ENCODE measurements at places on chromosomes 5 and 9.

GRCh38 chr5:88690409-88691229 is 192.4 kb downstream of the MEF2C start:
- DNase-seq = peak; percentile 54

DNA sequence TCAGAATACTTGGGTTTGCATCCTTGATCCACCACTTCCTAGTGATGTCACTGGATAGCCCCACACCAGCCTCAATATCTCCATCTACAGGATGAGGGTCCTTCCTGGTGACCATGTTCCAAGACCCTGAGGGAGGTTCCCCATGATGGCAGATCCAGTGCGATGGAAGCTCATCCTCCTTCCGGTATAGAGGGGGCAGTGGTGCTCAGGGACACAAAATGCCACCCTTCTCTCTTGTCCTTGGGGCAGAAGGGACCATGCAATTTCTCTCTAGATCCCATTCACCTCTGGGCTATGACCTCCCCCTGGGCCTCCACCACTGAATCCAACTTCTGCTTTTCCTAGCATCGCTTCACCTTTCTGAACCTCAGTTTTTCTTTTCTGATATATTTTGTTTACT is 5.4 kb upstream of the SLC25A51 start:
- DNase-seq = no peak

GRCh38 chr5:127299678-127300077 is 9.1 kb downstream of the MEGF10 start:
- no peak for DNase-seq

DNA sequence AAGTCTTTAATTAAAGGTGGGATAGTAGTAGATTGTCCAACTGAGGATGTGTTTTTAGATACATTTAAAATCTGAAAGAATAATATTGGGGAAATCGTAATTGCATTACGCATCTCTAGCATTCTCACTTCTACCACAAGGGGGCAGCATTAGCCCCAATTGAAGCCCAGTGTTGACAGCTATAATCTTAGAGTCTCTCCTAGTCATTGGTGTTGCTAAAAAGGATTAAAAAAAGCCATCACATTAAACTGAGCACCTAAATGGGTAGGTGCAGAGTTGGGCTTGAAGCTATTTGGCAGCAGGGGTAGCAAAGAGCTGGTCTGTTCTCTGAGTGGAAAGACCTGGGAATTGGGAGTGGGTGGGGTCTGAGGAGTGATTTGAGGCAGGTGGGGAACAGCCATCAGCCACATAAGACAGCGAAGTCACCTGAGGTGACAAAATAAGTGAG is 177.2 kb downstream of the OSTF1 start:
- peak; percentile 23 for DNase-seq

- DNase-seq = no peak
Observed at GRCh38 chr5:38202741-38203140, 55.6 kb upstream of the EGFLAM start.

DNA sequence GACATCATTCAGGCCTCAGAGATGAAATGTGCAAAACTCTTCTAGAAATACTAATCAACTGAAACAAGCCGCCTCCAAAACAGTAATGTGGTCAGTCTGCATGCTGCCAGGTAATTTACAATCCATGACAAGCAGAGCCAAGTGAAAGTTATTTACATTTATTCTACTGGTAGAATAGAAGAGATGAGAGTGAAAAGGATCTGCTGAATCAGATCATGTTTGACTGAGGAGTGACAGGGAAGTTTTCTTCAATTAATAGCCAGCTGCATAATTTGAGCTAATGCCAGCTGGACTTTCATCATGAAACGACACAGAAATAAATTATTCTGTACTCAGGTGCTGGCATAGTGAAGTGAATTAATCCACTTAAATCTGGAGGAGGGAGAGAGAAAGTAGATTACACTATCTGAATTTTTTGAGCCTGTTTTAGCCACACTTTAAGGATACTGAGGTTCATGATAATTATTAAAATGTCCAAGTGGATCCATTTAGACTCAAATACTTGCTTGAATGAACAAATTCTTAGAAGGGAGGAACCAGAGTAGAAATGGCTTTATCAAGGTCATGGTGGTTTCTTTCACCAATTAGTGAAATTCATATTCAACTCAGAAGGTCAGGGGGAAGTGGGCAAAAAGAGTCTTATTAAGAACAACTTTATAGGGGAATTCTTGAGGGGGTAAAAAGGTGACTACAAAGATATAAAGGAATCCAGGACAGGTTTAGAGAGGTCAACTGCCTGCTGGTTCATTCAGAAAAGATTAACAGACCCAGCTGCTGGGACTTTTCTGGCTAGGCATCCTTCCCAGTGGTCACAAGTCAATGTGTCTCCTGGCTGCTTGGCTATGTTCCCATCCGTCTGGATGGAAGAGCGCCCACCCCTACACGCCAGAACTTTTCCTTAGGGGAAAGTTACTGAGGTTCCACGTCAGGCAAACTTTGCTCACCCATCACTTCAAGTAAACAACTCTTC is 350.4 kb downstream of the PDE4D start:
- no peak for DNase-seq

GRCh38 chr5:138665261-138665660 is 88.0 kb upstream of the CTNNA1 start:
- no peak for DNase-seq

GRCh38 chr5:160271396-160271795 is 41.0 kb downstream of the CCNJL start:
- no peak for DNase-seq

- DNase-seq = no peak
Observed at GRCh38 chr9:25308549-25308948, 369.7 kb downstream of the TUSC1 start.

DNA sequence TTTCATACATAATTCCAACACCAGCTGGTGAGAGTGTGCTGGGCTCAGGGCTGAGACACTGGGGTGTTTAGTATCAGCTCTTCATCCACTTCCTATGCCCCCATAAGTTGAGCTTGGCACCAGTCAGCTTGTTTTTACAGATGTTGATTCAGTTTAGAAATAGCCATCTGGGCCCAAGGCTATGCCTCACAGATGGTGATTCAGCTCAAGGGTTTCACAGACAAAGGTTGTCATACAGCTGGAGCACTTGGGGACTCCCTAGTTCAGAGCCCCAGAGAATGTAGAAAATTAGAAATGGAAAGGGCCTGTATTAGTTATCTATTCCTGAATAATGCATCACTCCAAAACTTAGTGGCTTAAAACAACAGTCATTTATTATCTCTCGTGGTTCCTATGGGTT is 10.3 kb upstream of the CRHBP start:
- no peak for DNase-seq

GRCh38 chr5:161155451-161155850 is 303.4 kb upstream of the ATP10B start:
- no peak for DNase-seq

DNA sequence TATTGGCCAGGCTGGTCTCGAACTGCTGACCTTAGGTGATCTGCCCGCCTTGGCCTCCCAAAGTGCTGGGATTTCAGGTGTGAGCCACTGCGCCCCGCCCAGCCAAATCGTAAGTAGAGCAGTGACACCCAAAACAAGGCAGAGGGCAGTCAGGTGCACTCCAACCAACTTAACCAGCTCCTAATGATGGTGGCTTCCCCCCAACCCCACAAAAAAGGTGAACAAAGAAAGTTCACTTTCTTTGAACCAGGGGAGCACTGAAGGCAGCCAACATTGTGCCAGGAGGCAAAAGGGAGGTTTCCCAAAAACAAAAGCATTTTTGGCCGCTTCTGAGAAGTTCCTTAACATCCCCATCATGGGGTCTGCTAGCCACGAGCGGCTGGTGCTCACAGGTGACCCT is 9.6 kb downstream of the GMCL2 start:
- no peak for DNase-seq

DNA sequence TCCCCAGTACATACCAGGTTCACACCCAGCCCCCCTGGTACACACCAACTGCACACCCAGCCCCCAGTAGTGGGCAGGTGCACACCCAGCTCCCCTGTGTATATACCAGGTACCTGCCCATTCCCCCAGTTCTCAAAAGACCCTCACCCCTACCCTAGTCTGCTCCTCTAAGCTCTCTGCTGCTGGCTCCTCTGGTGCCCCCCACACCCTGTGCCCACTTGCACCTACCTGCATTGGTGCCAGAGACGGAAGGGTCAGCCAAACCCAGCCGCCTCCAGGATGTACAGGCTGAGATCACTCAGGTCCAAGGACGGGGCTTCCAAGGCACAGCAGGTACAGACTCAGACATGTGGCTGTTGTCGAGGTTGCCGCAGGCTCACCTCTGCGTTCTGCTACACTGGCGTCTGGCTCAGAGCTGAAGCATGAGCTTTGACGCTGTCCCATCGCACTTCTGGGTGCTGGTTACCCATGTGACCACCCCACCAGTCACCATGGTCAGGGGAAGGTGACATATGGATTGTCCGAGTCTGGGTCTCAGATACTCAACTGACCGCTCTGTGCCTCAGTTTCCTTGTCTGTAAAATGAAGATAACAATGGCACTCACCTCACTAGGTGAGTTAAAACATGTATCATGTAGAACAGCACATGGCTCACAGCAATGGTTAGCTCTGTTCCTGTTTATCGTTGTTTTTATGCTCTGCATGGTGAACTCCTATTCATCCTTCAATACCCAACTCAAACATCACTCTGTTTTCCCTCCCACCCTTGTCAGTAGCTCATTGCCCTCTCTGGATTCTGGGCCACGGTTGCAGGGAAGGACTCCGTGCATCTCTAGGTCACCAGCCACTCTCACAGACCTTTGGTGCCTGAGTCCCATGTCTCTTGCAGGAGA is 45.3 kb upstream of the SUSD3 start:
- DNase-seq = no peak

DNA sequence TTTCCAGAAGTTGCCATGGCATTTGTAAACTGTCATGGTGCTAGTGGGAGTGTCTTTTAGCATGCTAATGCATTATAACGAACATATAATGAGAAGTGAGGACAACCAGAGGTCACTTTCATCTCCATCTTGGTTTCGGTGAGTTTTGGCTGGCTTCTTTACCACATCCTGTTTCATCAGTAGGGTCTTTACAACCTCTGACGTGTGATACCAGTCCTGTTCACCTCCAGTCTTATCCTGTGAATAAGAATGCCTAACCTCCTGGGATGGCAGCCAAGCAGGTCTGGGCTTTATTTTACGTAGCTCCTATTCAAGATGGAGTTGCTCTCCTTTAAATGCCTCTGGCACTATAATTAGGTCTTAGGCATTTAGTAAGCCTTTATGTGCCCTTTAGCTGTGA is 20.4 kb upstream of the RFK start:
- no peak for DNase-seq

DNA sequence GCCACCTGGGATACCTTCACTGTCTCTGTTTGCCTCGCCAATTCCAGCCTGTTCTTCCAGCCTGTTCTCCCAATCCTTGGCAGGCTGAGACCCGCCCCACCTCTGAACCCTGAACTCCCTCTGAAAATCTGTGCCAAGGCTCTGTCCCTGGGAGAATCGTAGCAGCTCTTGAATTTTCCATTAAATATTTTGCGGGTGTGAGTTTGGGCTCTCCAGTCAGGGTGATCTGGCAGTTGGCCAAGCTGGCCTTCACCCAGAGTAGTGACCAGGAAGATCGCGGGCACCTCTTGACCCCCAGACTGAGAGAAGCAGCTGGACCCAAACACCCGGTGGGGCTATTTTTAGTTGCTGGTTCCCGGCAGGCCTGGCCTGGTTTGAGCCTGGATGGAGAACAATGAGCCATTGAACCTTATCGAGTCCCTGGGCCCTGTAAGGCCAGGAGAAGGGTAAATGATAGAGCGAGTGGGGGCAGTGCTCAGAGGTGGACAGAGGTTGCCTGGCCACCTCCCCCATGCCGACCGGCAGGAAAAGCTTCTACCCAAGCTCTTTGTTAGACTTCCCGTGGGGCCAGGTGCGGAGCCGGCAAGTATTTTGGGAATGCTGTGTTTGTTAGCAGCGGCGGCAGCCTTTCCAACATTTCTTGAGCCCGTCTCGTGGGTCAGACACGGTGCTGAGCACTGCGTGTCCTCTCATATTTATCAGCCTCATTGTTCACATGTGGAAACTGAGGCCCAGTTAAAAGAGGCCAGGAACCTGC is 146.2 kb downstream of the RGS3 start:
- no peak for DNase-seq
